Fibroblast of skin of scalp (primary cell): ENCODE measurements at places on chromosomes 2 and 18.

DNA sequence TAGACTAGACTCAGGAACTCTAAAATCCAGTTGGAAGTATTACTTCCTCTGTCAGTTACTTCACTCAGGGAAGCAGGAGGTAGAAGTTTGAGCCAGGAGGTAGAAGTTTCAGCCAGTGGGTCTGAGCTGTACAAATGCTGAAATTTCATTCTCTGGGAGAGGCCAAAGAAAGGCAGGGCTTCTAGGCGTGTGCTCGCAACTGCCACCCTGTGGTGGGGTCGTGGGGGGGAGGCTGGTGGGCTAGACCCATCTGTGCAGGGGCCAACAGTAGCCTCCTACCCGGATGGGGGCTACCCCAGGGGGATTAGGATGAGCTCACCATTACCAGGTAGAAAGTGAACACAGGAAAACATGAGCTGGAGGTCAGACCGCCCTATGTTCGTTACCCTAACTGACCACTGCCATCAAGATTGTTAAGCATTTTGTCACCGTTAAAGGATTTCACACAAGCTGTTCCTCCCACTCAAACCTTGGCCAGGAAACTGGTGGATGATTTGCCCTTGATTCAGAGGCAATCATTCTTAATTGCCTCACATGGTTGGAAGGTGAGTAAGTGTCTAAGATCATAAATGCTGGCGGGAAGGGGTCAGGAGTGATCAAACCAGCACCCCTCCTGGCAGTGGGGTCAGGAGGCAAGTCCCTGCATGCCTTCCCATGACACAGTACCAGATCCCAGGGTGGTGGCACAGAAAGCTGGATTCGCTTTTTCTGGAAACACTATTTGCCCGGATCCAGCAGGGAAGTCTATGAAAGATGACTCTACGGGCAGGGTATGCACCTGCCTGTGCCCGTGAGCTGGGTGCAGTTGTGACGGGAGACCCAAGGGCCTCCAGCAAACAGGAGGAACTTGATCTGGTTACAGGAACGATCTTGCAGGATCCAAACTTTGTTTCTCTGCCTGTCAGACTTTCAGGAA, 5.2 kb upstream of the FHL2 start:
- DNase-seq: peak; percentile 82

- no peak for DNase-seq
These were observed 405.3 kb downstream of the LPIN1 start for GRCh38 chr2:12151716-12152115.

GRCh38 chr2:96878171-96878570, 8.3 kb upstream of the SEMA4C start:
- no peak for DNase-seq

DNA sequence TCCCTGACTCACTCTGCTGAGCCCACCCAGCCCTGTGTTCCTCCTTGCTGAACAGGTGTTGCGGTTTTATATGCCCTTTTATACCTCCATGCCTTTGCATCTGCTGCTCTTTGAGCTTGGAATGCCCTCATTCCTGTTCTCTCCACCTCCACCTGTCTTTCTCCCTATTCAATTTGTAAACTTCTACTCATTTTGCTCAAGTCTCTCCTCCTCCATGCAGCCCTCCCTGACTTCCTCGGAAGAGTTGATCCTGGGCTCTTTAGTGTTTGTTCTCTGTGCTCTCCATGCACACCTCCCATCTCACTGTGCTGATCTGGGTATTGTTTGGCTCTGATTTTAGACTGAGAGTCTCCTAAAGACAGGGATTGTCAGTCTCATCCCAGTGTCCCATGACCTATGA, 7.2 kb upstream of the OTOF start:
- DNase-seq: no peak

DNA sequence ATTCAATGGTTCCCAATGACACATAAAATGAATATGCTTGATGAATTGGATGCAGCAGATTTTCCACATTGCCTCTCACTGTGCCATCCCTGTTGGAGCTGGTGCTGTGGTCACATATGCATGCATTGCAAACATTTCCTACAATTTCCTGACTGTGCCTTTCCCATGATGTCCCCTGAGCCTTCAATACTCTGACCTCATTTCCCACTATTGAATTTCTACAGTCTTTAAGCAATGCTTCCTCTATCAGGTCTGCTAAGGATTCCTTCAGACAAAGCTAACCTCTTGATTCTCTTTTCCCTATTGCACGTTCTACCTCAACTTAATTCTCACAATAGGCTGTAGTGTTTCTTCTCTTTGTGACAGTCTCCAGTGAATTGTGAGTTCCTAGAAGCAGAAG, 342.5 kb upstream of the CRIM1 start:
- peak; percentile 0 for DNase-seq

- peak; percentile 61 for DNase-seq
These were observed 21.4 kb upstream of the STON1 start for GRCh38 chr2:48508461-48509124.

DNA sequence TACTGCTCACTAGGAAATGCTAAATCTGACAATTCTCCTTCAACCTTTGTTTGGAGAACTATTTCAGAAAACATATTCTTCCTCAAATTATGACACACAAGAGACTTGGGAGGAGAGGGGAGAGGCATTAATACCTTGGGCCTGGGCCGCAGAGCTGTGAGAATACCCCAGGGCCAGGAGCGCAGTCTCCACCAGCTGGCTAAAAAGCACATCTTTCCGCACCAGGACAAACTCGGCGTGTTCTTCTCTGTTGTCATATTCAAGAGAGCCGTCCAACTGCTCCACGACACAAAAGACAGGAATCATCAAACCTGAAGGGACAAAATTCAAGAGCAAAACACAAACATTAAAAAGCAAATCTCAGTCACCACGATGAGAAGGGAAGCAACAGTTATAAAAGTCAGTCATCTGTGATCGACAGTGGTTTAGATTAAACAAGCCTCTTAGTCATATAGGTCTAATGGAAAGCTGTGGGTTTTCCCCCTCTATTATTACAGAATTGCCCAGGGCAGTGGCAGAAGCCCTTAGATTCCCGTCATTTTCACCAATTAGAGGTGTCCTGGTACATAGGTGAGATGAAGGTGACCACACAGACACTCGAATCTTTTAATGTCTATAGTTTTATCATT, 24.4 kb downstream of the SATB2 start:
- DNase-seq: no peak

DNA sequence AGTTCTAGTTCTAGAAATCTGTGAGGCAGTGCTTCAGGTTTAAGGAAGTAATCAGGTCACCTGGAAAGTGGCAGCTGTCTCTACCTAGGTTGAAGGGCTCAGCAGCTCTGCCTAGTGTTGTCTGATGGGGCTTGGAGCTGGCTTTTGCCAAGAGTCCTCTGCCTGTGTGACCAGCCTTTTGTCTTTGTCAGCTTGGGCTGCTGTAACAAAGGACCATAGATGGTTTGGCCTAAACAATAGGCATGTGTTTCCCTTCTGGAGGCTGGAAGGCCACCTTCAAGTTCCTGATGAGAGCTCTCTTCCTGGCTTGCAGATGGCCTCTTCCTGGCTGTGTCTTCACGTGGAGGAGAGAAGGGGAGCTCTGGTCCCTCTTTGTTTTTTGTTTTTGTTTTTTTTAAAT, 13.3 kb downstream of the UBE2F start:
- no peak for DNase-seq

DNA sequence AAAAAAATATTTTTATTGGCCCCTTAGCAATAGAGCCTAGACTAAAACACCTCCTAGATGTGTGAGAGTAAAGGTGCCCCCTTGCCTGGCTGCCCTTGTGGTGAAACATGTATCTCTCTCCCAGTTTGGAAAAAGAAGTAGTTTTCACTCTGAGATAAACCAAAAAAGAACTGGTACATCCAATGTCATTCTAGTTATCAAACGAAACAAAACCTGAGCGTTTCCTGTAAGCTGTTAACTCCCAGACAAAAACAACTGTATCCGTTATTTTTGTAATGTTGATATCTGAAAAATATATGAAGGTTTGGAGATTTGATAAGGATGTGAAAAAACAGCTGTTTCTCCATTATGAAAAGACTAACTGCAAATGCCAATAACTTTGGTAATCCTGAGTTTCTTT, 24.3 kb downstream of the HEATR5B start:
- no peak for DNase-seq

GRCh38 chr2:97750017-97750416, 36.6 kb downstream of the ZAP70 start:
- no peak for DNase-seq

DNA sequence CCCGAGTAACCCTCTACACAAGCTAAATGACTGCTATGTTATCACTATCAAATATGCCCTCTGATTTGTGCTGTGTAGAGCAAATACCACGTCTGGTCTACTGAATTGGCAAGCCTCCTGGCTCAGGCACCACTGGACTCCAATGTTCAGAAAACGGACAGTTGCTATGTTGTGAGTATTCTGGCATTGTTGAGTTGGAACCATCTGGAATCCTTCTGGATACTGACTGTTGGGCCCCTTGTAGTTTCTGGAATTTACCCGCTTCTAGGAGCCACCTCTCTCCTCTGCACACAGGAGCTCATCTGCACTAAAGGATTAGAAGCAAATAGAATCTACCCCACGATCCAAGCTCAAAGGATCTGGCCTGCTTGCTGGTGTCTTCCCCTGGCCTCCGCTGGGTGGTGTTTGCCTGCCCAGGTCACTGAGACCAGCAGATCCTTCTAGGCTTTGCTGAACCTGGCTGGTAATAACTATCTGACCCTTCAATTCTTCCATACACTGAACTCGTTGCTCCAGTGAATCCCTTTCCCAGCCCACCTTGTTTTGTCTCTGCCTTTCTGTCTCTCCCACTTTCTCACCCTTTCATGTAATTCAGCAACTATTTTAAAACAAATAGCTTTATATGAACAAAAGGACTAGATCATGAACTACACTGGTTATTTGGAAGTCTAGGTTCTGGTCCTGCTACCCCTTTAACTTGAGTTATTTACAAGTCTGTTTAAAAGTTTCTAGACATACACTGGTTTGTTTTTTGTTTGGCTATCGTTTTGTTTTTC, 2.1 kb upstream of the HAAO start:
- peak; percentile 36 for DNase-seq

DNA sequence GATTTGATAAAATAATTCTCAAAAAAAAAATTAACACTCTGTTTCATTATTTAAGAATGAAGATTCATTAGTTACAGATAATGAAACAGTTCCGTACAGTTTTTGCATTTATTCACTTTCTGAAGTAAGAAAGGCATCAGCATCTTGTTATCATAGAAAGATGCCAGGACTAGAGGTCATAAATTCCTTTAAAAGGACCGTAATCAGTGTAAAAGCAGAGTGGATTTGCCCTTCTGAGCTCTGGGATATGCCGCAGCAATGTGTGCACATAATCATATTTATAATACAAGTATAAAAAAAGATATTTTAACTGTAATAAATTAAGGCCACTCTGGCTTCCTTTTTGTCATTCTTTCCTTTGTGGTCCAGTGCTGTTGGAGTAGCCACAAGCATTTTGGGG, 37.5 kb upstream of the COL5A2 start:
- DNase-seq: no peak

DNA sequence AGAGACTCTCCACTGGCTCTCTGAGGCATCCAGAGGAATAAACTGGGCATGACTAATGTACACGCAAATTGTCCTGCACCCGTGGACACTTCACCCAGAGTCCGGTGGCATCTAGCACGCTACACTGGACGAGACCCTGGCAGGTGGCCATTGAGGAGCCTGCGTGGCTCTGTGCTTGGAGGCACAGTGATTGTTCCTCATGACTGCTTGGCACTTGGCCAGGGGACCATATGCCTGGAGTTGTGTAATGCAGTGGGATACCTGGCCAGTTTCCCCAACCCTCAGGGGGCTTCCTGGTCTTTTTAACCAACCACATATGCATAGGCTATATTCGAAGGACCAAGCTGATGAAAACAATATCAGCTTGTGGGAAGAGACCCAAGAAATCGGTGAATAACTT, 66.6 kb downstream of the MTCL1 start:
- DNase-seq: peak; percentile 35

DNA sequence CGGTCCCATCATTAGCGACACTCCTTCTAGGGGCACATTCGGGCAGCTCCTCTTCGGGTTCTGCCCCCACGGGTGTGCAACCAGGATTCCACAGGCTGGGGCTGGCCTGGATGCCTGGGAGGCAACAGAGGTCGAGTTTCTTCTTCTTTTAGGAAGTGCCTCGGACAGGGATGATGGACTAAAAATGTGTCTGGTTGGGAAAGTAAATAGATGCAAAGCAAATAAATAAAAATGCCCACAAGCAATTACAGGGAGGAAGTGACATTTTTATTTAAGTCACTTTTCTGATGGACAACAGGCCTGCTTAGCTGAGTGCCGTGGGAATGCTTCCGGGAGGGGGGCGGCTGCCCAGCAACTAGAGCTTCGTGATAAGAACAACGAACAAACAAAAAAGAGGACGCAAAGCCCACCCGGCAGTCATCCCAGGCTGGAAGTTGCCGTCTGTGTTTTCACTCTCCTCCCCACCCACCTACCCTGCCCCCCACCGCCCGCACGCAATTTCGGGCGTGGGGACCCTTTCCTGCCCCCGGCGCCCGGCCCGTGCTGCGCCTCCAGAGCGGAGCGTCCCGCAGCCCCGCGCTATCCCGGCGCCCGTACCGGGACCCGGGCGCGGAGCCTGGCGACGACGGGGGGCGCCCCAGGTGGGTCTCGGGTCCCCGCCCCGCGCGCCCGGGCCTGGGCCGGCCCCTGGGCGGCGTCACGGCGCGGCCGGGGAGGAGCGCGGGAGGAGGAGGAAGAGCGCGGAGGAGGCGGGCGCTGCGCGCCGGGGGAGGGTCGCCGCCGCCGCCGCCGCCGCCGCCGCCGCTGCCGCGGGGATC, 412 bp upstream of the NCK2 start:
- peak; percentile 72 for DNase-seq

DNA sequence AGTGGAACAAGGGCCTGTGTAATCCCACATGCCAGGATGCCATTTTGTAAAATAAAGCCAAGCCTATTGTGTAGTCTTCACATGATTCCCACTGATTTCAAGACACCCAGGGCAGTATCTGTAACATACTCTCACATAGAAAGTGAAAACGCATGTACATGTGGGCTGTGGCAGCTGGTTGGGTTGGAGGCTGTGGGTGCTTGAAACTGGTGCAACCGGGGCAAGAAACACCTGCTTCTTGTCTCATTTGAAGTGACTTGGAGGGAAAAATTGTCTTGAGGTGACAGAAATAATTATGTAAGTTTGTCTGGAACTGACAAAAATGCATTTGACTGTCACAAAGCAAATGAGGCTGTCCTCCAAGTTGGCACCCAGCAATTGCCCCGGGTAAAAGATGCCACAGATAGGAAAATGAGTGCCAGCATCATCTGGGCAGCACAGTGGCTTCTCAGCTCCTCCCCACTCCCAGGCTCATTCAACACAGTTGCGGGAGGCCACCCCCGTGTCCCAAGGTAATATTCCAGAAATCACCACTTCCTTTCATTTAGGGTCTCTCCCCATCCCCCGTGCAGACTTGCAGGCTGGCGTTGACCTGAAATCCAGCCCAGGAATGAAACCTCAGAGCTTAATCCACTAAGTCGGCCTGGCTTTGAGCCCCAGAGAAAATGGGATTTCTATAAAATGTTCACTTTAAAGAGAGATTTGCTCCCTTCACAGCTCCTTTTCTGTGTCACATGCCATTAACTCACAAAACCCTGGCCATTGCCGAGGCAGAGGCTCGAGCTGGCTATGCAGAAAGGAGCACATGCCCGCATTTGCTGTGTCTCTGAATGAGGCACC, 293.9 kb upstream of the PARD3B start:
- no peak for DNase-seq
